ENCODE measurements at places on chromosomes 7 and 10.
A peak's percentile ranks its signal among the peaks of the same experiment; 100 is the strongest.

DNA sequence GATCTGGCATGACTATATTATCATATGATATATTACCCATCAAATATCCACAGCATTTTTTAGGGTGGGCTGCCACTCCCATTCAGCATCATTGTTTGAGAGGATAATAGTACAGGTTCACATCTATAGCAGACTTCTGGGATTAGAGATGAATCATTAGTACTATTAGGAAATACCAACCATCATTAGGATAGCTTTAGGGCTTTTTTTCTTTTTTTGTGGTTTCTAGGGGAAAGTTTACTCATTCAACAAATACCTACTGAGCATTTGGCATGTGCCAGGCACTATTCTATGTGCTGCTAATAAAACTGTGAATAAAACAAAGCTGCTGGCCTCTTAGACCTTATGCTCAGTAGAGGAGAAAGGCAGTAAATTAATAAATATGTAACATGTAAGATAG is 40.6 kb downstream of the NHLRC2 start:
- DNase-seq = no peak

- no peak for DNase-seq
These were observed 1.1 kb downstream of the EGFR start for GRCh38 chr7:55019691-55020465.

GRCh38 chr7:135509589-135509838 is 388 bp downstream of the CNOT4 start:
- DNase-seq = peak; percentile 53

DNA sequence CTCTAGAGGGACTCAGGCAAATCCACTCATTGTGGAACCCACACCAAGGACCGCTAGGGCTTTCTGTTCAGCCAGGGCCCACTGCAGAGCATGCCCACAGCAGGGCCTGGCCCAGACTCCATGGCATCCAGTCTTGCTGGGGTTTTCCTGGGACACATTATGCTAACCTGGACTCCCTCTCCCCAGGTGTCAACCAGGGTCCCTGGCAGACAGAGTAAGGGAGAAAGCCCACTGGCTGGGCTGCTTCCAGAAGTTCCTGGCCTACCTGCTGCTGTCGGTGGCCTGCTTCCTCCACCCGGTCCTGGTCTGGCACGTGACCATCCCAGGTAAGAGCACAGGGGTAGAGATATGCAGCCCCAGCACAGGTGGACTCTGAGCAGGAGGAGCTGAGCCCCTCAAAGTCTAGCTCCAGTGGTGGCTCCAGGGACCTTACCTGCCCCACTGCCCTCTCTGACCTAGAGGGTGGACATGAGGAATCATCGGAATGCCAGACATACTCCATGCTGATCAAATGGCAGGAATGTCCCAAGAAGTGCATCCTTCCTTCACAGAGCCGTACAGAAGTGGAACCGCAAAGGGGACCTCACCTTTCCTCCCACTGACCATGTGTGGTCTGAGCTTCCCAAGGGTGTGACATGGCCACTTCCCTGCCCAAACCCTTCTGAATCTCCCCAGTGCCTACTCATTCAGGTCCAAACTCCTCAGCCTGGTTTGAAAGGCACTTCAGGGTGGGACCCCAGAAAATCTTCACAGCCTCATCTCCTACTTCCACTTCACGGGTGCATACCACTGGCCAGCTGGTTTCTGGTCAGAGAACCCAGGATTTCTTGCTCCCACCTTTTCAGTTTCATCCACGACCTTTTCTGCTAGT is 22.5 kb downstream of the TMEM72 start:
- DNase-seq = no peak

DNA sequence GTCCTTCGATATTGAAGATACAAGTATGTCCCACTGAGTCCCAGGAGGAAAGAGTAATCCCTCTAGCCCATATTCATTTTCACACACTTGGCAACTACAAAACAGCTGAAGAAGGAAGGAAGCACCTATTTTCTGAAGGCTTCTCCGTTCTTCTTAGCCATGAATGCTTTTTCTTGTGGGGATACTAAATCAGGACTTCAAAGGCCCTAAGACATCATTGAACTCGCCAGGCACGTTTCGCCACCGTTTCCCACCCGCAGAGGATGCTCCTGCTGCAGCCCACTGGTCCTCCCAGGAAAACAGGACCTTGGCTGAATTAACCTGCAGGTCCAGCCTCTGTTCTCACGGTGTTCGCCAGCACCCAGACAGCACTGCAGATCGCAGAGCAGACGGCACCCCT is 561.5 kb downstream of the DNAJB6 start:
- DNase-seq = no peak

GRCh38 chr10:122974543-122975064 is 5.6 kb upstream of the PSTK start:
- peak; percentile 11 for DNase-seq

- no peak for DNase-seq
These were observed 598.6 kb upstream of the MGMT start for GRCh38 chr10:128868481-128868880.

DNA sequence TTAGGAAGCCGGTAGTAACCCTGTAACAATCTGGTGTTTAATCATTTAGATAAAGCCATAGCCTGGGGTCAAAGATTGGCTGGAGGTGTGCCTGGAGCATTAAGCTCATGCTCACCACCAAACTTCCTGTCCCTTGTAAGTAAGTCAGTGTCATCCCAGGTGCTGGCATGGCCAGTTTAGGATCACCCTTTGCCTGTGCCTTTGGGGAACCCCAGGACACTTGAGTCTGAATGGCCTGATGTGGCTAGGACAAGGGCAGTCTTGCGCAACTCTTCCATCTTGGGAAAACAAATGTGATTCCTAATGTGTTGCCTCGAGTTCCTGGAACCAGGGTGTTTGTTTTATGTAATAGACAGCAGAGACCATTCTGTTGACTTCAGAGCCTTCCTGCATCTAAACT is 154.8 kb downstream of the GRK5 start:
- DNase-seq = no peak

DNA sequence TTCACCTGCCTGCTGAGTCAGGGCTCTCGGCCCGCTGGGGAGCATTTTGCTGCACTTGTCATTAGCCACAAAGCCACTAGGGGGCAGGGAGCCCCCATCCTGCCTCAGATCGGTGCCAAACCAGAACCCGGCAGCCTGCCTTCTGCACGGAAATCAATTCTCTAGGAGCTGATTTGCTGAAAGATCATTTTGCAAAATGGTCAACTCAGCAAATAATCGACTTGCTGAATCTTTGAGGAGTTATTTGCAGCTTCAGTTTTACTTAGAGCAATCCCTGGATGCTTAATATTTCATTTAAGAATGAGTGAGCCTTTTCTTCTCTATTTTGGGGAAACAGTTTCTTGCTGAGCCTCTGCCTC is 1.7 kb upstream of the GIMAP8 start:
- DNase-seq = peak; percentile 78

- DNase-seq = no peak
These were observed 5.6 kb downstream of the RHBDD2 start for GRCh38 chr7:75884476-75884875.

- no peak for DNase-seq
These were observed 109.6 kb downstream of the BICC1 start for GRCh38 chr10:58622246-58622645.
